ENCODE measurements at places on chromosomes 13 and 19.

DNA sequence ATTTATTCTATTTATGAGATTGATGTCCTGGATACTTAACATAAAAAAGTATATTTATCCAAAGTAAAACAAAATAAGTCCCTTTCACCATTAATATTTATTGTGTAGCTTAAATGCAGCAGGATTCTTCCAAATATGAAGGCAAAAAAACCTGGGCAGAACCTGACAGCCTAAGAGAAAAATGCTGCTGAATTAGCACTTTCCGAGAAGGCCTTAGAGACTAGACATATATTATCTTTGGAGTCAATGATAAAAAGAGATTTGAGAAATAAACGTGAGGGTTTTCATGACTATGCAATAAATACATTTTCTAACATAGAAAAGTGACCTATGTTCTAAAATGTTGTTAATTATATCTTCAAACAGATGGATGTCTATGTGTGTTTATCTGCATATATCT is 566.9 kb downstream of the PCDH9 start:
- DNase-seq: no peak

DNA sequence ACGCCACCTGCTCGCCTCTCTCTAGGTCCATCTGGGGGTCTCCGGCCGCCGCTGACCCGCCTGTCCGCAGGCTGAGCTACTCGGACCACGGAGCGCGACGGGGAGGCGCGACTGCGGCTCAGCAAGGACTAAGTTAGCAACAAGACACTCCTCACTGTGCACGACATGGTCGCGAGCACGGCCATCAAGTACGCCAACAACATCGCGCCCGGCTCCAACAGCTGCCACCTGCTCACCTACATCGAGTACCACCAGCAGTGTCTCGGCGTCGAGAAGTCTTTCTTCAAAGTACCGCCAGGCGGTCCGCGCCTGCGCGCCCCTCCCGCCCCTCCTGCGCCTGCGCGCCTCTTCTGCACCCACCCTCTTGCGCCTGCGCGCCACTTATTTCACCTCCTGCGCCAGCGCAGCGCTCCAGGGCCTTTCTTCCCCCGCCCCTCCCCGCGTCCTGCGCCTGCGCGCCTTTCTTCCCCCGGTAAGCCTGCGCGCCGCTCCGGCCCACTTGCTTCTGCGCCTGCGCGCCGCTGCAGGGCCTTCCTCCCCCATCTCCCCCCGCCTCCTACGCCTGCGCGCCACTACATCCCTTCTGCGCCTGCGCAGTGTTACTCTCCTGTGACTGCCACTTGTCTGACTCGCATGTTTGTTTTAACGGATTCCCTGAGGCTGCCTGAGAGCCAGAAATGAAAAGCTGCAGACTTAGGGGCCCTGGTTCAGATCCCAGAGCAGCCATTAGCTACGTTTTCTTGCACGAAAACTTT is 64.0 kb downstream of the ACSBG2 start:
- DNase-seq: peak; percentile 98

GRCh38 chr13:52187029-52187423 is 27.6 kb upstream of the NEK3 start:
- DNase-seq: no peak

DNA sequence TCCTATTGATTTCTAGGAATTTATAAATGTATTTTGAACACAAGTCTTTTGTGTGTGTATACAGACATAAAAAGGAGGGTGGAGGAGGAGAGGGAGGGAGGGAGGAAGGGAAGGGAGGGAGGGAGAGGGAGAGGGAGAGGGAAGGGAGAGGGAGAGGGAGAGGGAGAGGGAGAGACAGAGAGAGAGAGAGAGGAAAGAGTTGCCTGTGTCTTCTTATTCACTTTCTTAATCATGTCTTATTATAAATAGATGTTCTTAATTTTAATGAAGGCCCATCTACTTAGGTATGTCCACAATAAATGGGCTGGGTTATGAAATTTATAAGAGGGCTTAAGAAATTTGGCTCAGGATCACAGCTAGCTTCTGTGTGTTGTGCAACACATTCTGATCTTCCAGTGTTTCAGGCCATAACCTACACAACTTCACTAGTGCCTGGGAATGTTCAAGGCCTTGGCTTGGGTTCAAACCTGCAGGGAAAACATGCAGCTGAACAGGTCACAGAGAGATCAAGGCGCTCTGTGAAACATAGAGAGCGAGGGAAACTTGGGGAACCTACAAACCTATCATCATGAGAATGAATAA is 39.3 kb downstream of the ZNF45 start:
- no peak for DNase-seq

GRCh38 chr13:111845621-111846351 is 221.2 kb upstream of the SOX1 start:
- no peak for DNase-seq

- DNase-seq: no peak
Observed at GRCh38 chr13:100636441-100636840, 38.2 kb downstream of the TMTC4 start.

DNA sequence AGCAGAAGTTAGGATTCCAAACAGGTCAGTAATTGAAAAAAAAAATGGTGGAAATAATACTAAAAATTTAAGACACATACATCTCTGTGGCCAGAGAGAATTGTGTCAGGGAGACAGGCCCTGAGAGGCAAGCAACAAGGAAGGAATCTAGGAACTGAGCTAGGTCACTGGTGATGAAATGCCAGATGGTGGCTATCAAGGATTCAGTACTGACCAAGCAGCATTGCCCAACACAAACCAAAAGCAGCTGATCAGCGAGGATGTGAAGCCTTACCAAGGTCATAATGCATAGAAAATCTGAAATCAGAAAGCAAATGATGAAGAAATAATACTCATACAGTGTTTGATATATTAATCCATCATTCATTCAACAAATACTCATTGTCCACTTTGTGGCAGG is 905.0 kb downstream of the GPC5 start:
- DNase-seq: no peak

- no peak for DNase-seq
Observed at GRCh38 chr13:73138276-73138637, 79.5 kb downstream of the KLF5 start.

DNA sequence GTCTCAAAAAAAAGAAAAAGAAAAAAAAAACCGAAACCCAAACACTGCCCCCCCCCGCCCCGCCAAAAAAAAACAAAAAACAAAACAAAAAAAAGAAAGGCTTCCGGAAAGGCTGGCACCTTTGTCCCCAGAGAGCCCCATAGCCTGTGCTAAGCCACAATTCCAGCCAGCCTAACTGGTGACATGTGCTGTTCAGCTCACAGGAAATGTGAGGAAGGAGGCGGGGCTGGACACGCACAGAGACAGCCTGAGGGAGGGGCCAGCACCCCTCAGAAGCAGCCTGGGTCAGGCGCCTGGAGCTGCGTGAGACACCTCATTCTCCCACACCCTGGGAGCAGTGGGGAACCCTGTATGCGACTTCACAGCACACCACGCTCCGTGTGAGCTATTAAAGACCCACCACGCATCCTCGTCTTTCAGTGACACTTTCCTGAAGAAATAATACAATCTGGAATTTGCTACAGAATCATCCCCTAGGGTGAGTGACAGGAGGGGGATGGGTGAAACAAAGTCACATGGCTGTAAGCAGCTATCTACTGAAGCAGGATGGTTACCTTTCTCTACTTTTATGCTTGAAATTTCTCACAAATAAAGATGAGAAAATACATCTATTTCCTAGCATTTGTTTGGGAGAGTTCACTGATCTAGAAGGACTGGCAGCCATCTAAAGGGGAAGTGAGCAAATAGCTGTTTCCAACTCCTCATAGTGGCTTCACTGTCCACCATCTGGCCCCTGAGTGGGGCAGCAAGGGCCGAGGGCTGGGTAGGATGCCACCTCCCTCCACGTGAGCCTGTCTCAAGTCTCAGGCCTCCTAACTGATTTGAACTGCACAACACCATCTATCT is 12.3 kb upstream of the SLC35E1 start:
- DNase-seq: peak; percentile 91

DNA sequence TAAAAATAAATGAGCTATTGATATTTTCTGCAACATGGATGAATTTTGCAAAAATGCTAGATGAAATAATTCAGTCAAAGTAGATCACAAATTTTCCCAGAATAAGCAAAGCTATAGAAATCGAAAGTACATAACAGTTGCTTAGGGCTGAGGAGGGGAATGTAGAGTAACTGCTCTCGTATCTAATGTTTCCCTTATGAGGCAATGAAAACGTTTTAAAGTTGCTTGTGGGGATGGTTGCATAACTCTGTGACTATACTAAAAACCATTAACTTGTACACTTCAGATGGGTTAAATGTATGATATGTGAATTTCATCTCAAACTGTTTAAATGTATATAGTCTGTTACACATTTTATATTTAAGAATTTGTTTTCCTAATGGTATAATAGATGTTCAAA is 231.7 kb downstream of the GGACT start:
- DNase-seq: no peak

GRCh38 chr13:114119196-114119595 is 13.2 kb downstream of the RASA3 start:
- DNase-seq: no peak

DNA sequence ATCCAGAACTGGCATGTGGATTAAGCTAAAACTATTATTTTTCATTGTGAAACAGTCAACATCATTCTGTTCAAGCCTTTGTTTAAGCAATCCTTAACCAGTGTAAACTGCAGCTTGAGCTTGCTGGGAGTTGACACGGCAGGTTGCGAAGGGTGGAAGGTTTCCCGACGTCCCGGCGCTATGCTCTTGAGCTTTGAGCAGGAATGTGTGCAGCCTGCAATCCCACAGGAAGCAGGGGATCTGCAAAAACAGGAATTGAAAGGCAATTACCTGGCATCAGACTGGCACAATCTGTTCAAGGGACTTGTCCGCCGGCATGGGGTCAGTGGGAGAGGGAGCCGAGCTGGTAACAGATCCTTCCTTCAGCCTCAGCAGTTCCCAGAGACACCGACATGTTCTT is 586.7 kb upstream of the SGCG start:
- no peak for DNase-seq

- DNase-seq: no peak
Observed at GRCh38 chr13:45361596-45362206, 20.7 kb upstream of the TPT1 start.

DNA sequence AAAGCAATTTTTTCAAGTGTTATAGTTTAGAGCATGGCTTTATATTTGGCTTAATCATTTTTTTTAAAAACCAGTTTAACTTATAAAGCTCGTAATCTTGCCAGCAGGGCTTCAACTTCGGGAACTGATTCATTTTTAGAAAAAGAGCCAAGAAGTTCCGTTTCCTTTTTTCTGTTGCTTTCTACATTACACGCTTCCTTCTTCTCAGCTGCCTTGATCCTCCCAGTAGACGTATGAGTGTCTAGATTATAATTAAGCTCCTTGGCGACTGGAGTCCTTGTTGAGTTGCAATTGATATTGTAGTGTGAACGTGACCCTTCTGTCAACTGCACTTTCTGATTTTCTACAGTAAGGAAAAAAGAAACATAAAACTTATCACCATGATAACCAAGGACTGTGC is 497.2 kb downstream of the DIAPH3 start:
- DNase-seq: no peak

DNA sequence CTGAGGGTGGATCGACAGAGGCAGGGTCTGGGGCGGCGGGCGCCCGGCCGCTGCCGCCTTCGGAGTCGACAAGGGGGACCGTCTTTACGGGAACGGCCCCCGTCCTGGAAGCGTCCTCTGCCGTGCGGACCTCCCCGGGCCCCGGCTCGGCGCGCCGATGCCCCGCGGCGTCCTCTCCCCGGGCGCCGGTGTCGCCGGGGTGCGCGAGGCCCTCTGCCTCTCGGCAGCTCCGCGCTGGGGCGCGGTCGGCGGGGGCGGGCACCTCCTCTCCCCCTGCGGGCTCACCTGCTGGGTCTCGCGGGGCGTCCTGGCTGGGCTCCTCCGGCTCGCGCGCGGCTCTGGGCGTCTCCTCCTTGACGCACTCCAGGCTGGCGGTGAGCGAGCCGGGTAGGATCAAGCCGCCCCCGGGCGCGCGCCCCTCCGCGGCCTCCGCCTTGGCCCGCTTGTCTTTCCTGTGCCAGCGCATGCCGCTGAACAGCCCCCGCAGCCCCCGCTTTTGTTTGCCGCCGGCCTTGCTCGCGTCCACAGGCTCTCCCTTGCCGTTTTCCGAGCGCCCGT is 1.5 kb downstream of the AMER2 start:
- DNase-seq: peak; percentile 75

GRCh38 chr13:102536695-102537485 is 59.9 kb upstream of the TPP2 start:
- no peak for DNase-seq

GRCh38 chr19:32130332-32130731 is 215.1 kb upstream of the ZNF507 start:
- no peak for DNase-seq

DNA sequence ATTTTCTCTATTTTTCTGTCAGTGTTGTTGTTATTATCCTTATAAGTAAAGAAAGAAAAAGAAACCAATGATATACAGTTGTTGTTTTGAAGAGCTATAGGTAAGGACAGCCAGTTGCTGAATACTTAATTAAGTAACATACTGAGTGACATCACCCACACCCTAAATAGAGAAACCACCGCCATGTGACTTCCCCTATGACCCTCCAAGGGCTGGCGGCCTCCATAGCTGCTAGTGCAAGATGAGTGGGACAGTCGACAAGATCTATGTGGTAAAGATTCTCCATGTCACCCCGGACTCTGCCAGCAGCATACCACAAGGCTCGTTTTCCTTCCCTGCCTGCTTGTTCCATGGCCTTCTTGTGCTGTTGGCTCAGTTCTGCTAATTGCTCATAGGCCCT is 221.1 kb downstream of the DNAJC15 start:
- no peak for DNase-seq

- no peak for DNase-seq
Observed at GRCh38 chr19:38977445-38978325, 2.1 kb upstream of the FBXO17 start.

- DNase-seq: peak; percentile 81
Observed at GRCh38 chr19:3852614-3853254, 16.1 kb downstream of the ZFR2 start.

GRCh38 chr13:109787135-109787954 is 962 bp upstream of the IRS2 start:
- DNase-seq: peak; percentile 69
